ENCODE measurements at places on chromosomes 4 and X. TPM values are rescaled to one million over a fixed set of nuclear protein-coding genes. Genes with fewer than 3 reads are reported as not detected.

SEC24B gene
- 19.0 TPM for total RNA-seq

ZXDA gene
- total RNA-seq = 3.4 TPM

METAP1 gene
- total RNA-seq = 43.7 TPM

DNA sequence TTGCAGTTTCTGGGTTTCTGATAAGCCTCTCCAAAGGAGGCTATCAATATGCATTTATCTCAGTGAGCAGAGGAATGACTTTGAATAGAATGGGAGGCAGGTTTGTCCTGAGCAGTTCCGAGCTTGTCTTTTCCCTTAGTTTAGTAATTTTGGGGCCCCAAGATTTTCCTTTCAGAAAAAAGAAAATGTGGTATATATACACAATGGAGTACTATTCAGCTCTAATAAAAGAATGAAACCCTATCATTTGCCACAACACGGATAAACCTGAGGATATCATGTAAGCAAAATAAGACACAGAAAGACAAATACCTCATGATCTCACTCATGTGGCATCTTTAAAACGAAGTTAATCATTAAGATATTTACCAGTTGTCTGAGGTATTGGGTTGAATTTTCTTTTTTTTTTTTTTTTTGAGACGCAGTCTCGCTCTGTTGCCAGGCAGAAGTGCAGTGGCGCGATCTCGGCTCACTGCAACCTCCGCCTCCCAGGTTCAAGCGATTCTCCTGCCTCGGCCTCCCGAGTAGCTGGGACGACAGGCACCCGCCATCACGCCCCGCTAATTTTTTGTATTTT lies 540 bp downstream of the ZNF721 start:
- DNase-seq = no peak

GRCh38 chr4:87354168-87355102 lies 31.8 kb upstream of the HSD17B13 start:
- DNase-seq = peak; percentile 42

GRCh38 chrX:129472116-129472515 lies 51.2 kb downstream of the SMARCA1 start:
- DNase-seq = peak; percentile 25

DNA sequence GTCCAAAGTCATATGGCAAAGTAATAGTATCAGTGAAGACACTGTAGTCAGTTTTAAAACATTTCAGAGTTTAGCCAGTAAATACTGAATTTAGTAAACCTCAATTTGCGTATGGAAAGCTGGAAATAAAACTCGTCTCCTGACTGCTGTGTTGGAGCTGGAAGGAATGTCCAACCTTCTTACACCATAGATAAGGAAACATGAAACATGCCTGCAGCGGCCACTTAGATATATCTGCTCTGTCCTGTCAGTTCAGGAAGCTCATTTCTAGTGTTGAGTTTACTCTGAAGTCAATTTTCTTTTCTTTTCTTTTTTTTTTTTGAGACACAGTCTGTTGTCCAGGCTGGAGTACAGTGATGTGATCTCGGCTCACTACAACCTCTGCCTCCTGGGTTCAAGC lies 21.2 kb downstream of the ARHGAP10 start:
- DNase-seq = no peak

DNA sequence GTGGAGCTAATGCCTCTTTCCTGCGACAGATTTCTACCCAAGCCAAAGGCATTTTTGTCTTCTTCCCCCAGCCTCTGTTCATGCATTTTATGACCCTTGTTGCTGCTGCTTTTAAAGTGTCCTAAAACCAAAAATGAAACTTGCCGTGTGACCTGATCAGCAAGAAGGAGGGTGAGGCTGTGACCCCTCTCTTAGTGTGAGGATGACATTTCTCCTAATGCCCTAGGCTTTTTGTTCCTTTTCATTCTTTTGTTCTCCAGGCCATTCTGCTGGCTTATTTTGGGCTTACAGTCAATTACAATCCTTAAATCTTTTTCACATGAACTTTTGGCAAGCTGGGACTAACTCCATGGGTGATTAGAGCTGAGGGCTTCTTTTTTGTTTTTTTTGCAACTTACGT lies 34.4 kb downstream of the PTTG2 start:
- no peak for DNase-seq

Data from IMR-90 (cell line).